H7 (cell line): ENCODE measurements at places on chromosomes 13 and 19. TPM values are rescaled to one million over a fixed set of nuclear protein-coding genes. Genes with fewer than 3 reads are reported as not detected.

DNA sequence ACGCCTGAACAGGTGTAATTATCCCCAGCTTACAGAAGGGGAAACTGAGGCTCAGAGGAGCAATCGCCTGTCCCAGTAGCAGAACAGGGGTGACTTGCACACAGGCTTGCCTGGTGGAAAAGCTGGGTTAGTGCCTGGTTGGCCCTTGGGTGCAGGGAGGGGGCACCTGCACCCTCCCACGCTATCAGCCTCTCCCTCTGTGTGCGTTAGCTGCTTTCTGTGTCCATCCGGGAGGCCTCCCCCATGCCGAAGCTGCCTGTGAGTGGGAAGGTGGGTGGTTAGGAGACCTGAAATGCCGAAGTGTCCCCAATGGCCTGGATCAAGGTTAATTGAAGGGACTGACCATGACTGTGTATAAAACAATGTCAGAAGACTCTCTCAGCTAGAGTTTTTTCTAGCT lies 295.0 kb downstream of the ZNF536 start:
- no peak for DNase-seq

DNA sequence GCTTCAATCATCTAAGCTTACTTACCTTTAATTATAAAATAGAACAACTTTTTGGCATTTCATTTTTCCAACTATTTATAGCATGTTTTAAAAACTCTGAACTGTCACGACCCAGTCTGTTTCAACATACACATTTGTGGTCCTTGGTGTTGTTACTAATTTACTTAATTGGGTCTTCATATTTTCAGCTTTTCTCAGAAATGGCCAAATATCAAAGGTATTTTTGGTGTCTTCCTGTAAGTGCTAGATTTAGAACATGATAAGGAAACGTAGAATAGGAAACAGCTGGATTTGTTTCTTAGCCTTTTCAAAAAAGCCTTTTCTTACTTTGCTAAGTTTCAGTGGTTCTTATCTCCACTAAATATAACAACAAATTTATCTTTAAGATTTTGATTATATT lies 11.4 kb downstream of the LPAR6 start:
- DNase-seq, result no peak

GRCh38 chr13:109480011-109480955 lies 306.1 kb downstream of the IRS2 start:
- no peak for DNase-seq

GRCh38 chr19:1000095-1000494 lies at the start of gene GRIN3B:
Gene GRIN3B, plus strand, starts transcription at chr19:1000419. Its CDS starts 19 bp downstream, at chr19:1000438.
- DNase-seq, result peak; percentile 99

- DNase-seq, result no peak
These were observed 52.5 kb downstream of the ARHGAP35 start for GRCh38 chr19:46913198-46913851.

DNA sequence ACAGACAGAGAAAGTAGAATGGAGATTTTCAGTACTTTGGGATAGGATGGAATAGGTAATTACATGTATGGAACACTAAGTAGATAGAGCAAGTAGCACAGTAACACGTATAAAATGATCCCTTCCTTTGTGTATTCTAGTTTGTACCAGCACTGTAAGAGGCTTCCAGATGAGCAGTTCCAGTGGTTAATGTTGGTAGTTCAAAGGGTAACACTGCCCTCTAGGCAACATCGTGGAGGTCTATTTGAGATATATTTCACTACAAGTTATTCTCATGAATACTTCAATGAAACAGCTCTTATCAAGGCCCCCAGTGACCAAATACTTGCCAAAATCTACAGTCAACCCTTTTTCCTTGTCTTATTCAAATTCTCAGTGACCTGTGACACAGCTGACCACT lies 13.5 kb upstream of the ZNF563 start:
- DNase-seq, result no peak

DNA sequence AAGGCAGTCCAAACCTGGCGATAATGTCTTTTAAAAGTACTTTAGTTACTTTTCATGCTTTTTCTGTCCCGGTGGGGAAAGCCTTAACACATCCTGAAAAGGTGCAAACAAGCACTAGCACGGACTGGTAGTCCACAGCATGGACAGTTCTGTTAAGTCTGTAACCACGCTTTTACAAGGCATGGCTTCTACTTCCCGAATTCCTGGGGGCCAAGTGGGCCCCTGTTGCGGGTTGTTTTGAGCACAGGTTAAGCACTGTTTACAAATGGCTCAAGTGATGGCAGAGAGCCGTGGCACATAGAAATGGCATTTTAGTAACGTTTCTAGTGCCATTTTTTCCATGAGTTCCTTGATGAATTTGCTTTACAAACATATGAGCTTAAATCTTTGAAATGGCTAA lies 37.6 kb downstream of the ZNF493 start:
- no peak for DNase-seq

GRCh38 chr19:17420475-17420924 lies 653 bp downstream of the MVB12A start:
- peak; percentile 88 for DNase-seq

- no peak for DNase-seq
These were observed 29.6 kb upstream of the CEACAM21 start for GRCh38 chr19:41546386-41546789.

DNA sequence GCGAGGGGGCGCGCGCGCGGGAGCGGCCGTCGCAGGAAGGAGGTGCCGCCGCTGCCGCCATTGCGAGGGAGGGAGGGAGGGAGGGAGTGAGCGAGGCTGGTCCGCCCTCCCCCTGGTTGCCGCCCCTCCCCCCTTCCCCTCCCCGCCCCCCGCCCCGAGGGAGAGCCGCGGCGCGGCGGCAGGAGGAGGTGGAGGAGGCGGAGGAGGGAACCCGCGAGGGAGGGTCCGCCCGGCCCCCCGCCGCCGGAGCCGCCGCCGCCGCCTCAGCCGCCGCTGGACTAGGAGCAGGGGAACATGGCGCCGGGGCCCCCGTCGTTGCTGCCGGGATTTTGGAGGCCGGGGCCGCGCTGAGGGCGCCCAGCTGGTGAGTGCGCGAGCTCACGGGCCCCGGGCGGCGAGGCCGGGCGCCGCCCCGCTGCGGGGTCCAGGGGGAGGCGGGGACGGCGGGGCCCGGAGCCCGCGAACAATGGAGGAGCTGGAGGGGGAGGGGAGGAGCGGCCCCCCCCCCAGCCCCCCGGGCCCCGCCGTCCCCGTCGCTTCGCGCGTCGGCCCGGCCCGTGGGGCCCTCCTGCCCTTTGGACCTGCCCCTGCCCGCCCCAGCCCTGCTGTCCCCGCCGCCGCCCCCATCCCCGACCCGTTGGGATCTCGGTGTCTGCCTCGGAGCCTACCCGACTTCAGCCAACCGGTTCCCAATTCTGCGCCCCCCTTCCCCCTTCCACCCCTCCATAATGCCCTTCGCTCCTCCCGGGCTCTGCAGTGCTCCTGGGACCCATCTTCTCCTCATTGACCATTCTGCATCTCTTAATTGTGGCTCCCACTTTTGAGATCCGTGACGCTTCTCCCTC lies at the start of gene ARHGAP35:
Gene ARHGAP35, plus strand, starts transcription at position 152 of the 845 bp plus-strand sequence. CDS start 57,679 bp downstream, outside the sequence.
- DNase-seq, result peak; percentile 96

GRCh38 chr13:79937311-79937710 lies 403.6 kb downstream of the SPRY2 start:
- no peak for DNase-seq

KISS1R gene
- 0.67 and 1.4 TPM in 2 replicates for total RNA-seq

SPACA4 gene
- total RNA-seq, result not detected in 2 replicates

ARID3A gene
- 85.4 and 92.6 TPM in 2 replicates for total RNA-seq

FAM83E gene
- total RNA-seq, result 3.8 and 4.0 TPM in 2 replicates

CCDC8 gene
- total RNA-seq, result 39.6 and 44.3 TPM in 2 replicates

GSX1 gene
- not detected in 2 replicates for total RNA-seq

CGB2 gene
- 1.4 TPM in 1 of 2 replicates, not detected in the other for total RNA-seq

RASIP1 gene
- 4.5 and 4.6 TPM in 2 replicates for total RNA-seq

URI1 gene
- total RNA-seq, result 44.3 and 70.3 TPM in 2 replicates

ANKRD24 gene
- total RNA-seq, result 1.0 and 1.2 TPM in 2 replicates
